ENCODE measurements at places on chromosomes 6 and 20.

- peak; percentile 44 for DNase-seq
Measured at GRCh38 chr20:38083338-38084048, 49.9 kb downstream of the RPRD1B start.

DNA sequence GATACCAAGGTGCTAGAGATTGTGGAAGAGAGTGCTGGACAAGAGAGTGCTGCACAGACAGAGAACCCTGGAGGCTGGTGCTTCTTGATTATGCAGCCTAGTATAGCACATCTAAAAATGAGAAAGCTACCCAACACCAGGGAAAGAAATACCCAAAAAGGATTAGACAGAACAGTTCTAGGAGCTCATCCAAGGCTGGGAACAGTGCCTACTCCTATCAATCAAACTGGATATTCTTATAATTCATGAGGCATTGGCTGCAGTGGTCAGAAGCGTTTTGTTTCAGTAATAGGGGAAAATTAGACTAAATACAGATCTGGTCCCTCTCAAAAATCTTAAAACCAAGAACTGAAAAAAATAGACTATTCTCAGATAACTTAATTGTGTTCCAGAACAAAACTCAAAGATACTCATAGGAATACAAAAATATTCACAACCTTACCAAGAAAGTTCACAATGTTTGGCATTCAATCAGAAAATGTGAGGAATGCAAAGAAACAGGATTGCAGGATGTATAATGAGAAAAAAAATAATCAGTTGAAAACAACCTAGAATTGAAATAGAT, 222.9 kb downstream of the EPHA7 start:
- DNase-seq, result no peak

- DNase-seq, result no peak
Measured at GRCh38 chr6:50180646-50181045, 130.9 kb upstream of the DEFB112 start.

DNA sequence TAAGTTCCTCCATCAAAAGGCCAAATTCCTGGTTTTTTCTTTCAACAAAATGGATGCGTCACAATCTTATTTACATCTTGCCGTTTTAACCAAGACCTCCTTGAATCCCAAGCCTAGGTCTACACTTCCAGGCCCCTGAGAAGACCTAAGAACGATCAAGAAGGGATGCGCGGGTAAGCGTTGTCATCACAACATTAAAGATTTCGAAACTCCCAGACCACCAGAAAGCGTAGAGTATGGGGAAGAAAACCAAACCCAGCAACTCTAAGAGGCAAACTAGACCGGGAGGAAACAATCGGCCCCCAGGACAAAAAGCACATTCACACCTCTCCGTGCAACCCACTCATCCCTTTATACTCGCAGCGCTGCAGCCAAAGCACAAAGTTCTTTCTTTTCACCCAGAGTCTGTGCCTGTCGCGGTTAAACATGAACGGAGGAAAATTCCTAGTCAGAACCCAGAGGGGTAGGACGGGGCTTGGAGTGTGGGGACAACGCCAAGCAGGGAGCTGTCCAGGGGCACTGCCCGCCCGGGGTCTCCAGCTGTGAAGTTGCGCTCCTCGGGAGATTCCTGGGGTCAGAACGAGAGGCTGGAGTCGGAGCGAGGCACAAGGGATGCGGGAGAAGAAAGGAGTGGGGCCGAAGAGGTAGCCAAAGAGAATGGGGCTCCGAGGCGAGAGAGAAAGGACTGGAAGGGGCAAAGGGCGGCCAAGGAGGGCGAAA, 725 bp downstream of the OSER1 start:
- DNase-seq, result peak; percentile 23

- DNase-seq, result no peak
Measured at GRCh38 chr20:56574531-56575142, 41.6 kb downstream of the FAM209B start.

DNA sequence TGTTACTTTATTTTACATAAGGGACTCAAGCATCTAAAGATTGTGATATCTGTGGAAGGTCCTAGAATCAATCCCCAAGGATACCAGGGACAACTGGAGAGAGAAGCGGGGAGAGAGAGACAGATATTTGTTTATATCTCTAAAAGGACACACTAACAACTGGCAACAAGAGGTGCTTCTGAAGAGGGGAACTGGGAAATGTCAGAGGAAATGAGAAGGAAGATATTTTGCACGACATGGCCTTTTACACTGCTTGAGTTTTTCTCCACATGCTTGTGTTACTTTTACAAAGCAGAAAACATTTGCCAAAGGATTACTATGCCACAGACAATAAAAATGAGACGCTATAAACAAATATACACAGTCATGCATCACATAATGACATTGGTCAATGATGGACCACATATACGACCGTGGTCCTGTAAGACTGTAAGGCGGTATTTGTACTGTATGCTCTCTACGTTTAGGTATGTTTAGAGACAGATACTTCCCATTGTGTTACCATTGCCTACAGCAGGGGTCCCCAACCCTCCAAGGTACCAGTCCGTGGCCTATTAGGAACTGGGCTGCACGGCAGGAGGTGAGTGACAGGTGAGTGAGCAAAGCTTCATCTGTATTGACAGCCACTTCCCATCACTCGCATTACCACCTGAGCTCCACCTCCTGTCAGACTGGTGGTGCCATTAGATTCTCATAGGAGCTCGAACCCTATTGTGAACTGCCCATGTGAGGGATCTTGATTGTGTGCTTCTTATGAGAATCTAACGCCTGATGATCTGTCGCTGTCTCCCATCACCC, 64.6 kb upstream of the PTPN1 start:
- no peak for DNase-seq

DNA sequence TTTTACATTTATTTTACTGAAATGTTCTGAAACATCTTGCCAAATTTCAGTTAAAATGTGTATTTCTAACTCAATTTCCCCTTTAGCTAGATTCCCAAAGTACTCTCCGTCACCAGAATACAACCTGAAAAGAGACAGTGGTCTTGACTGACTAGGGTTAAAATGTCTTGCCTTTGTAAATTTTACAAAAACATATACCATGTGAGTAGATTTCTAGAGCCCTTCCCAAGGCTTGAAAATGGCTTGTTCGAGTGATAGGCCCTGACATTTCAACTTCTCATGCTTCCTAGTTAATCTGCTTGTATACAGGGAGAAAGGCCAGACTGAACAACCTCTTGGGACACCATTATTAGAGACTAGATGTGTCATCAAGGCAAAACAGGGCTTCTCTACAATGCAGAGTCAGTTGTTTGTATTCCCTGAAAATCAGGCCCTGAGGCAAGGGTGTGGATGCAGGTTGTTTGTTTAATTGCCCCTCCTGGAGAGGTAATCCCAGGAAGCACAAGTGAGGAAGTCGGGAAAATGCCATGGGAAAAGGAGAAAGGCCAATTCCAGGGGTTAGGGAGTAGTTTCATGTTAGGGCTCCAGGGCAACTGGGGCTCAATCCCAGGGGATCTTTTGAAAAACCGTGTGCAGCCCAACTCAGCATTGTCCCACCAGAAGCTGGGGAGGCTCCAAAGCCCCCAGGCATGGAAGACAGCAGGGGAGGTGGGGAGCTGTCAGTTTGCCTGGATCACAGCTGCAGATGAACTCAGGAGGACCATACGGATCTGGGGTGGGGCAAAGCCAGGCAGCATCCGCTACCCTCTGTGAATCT, 11.6 kb upstream of the TFB1M start:
- DNase-seq, result no peak

GRCh38 chr6:11589261-11589660, 51.7 kb downstream of the TMEM170B start:
- DNase-seq, result no peak

- no peak for DNase-seq
Measured at GRCh38 chr6:21085643-21086042, 507.9 kb upstream of the SOX4 start.

- peak; percentile 8 for DNase-seq
Measured at GRCh38 chr6:52839124-52840055, 1.2 kb downstream of the GSTA5 start.

- no peak for DNase-seq
Measured at GRCh38 chr6:20681243-20681684, 147.0 kb downstream of the CDKAL1 start.

GRCh38 chr6:99661870-99662269, 55.2 kb downstream of the PRDM13 start:
- no peak for DNase-seq

DNA sequence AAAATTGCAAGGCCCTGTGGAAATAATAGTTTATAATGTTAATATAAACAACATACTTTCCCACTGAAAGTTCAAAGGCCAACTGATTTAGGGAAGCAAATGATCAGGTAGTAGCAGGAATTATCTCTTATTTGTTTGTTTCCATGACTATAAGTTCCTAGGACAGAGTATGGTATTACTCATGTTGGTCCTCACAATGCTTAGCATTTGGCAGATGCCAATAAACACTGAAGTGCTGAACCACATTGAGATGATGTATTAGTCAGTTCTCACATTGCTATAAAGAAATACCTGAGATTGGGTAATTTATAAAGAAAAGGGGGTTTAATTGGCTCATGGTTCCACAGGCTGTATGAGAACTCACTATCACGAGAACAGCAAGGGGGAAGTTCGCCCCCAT, 129.6 kb upstream of the NUP153 start:
- no peak for DNase-seq

- no peak for DNase-seq
Measured at GRCh38 chr20:61053487-61053886, 198.6 kb upstream of the CDH4 start.

GRCh38 chr6:166381733-166382499, 824 bp downstream of the MPC1 start:
- DNase-seq, result peak; percentile 38

GRCh38 chr6:130676773-130677144, 150.4 kb upstream of the SMLR1 start:
- no peak for DNase-seq

- DNase-seq, result peak; percentile 82
Measured at GRCh38 chr6:134882426-134883038, 67.4 kb downstream of the ALDH8A1 start.

GRCh38 chr6:35804996-35805736, at the start of gene LHFPL5:
LHFPL5 (plus strand) TSS chr6:35805352; CDS start chr6:35805671, 319 bp downstream.
- peak; percentile 53 for DNase-seq

- DNase-seq, result peak; percentile 65
Measured at GRCh38 chr20:48064929-48065328, 279.6 kb upstream of the SULF2 start.

- DNase-seq, result no peak
Measured at GRCh38 chr6:32226434-32226833, 2.6 kb upstream of the NOTCH4 start.

DNA sequence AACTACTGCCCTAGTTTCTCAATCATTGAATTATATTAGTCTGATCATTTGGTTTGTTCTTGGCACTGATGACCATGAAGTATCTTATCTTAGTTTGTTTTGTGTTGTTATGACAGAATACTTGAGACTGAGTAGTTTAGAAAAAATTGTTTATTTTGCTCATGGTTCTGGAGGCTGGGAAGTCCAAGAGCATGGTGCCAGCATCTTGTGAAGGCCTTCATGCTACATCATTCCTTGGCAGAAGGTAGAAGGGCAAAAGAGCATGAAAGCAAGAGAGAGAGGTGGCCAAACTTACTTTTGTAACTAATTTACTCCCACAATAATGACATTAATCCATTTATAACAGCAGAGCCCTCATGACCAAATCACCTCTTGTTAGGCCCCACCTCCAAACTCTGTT, 40.1 kb upstream of the ANKEF1 start:
- no peak for DNase-seq

DNA sequence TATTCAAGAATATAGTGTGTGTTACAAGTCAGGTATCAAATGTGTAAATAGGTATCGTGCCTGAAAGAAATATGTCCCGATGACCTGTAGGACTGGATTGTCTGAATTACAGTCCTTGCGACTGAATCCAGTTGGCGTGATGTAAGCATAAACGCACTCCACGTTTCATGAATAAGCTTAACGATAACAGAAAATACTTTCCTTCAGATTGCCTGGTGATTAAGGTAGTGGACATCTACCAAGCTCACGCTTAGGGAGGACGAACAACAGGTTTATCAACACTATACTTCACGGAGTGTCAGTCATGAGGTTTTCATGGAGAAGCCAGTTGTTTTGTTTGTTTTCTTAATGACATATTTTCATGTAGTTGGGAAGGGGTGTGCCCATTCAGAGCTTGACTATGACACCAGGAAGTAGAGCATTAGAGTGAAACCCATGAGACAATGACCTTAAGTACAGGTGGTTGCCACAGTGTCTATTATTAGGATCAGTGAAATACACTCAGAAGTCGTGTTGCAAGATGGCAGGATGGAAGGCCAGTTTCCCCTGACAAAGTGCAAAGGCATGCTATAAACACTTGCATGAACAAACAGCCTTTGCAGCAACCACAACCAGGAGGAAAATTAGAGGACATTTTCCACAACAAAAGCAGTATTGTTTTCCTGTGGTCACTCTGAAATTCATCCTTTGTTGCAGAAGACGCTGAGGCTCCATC, 305.8 kb upstream of the PRDM1 start:
- no peak for DNase-seq

DNA sequence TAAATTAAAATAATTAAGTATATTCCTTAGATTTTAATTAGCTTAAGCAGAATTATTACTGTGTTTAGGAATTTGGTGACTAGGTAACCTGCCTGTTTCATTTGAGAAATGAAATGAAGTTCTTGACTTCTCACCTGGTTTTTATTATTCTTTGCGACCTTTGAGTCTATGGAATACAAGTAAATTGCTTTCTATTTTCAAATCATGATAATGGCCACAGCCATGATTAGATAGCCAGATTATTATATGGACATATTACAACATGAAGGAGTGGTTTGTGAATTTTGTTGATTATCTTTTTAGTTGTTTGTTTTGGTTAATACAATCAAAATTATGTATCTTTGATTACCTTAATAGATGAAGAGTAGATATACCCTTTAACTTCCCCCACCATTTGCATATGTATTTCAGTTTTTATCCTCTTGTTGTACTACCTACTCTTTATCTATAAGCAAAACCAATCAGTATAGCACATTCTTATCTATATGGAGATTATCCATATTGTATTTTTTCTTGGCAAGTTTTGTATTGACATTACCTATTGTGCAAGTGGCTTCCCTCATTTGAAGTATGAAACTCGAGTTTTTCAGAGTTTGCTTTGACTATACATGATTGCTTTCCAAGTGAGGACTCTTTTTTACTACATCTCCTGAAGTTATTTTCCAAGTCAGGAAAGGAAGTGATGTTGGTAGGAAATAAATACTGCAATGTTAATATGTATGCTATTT, 47.9 kb downstream of the CD2AP start:
- no peak for DNase-seq

GRCh38 chr6:115618256-115618655, 442.4 kb downstream of the FRK start:
- DNase-seq, result peak; percentile 64

- no peak for DNase-seq
Measured at GRCh38 chr6:3603340-3604130, 146.7 kb upstream of the SLC22A23 start.

GRCh38 chr6:31794294-31794865, 1.2 kb downstream of the VARS1 start:
- no peak for DNase-seq

DNA sequence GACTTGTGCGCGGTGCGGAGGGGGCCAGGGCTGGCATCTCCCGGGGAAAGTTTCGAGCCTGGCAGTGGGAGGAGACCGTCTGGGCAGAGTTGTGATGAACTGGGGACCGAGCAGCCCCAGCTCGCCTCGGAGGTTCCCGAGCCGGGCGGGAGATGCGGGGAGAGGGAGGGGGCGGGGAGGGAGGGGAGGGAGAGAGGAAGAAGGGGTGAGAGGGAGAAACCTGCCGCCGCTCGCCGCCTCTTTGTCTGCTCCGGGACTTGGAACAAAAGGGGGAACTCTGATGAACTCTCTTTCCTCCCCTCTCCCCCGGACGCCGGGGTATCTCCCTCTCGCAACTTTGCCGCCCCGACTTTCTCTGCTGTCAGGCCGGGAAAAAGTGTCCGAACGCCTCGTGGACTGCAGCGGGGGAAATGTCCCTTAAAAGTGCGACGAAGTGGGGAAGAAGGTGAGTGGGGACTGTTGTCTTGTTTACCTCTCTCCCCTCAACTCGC, 72.7 kb downstream of the SOX4 start:
- no peak for DNase-seq

All from umbilical cord (tissue), 2 donors.